ENCODE measurements at places on chromosomes 1 and 21.

GRCh38 chr1:225299624-225300023, 128.2 kb downstream of the LBR start:
- H3K36me3 ChIP-seq = no peaks in the 10 kb centered on the region
- H3K4me3 ChIP-seq = no peak overlapping the region
- no peak overlapping the region for H3K27ac ChIP-seq
- peaks cover 9% of the 10 kb centered on the region for H3K27me3 ChIP-seq

DNA sequence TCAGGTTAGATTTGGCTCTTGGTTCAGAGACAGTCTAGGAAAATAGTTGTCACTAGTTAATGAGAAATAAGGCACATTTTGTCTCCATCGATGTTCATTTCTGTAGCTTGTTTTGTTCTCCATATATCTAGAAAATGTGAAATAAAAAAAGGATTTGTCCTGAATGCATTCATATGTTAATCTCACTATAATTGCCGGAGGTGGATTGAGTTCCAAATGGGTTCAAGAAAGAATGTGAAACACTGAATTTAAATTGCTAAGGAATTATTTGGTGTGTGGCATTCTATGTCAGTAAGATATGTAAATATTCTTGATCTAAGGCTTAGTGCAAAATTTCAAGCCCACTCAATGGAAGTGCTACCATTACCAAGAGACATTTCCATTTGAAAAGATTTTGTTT, 176.7 kb downstream of the LRRC7 start:
- no peak overlapping the region for H3K4me3 ChIP-seq
- no peak for DNase-seq
- H3K36me3 ChIP-seq = no peaks in the 10 kb centered on the region
- H3K4me1 ChIP-seq = no peaks in the 10 kb centered on the region
- H3K27me3 ChIP-seq = no peaks in the 10 kb centered on the region

DNA sequence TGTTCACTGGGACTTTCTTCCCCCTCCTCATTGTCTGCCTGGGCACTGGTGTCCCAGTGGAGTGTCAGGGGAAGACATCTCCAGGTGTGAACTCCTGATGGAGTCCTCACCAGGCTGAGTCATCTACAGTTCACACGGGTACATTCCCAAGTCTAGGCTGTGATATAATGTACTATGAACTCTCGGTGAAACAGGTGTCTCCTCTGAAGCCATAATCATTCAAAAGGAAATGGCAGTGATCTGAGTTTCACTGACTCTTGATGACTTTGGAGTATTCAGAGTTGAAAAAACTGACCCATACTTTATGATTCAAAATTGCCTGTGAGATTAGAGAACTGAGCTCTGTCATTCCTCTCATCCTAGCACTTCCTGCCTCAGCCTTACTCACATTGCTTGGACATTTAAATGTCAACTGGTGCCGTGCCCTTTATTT, 9.1 kb downstream of the LAMC2 start:
- peak overlapping the region; percentile 18 for H3K27ac ChIP-seq
- peaks cover 2% of the 10 kb centered on the region for H3K27me3 ChIP-seq
- H3K4me3 ChIP-seq = peak overlapping the region; percentile 25
- H3K4me1 ChIP-seq = peaks cover 13% of the 10 kb centered on the region

- peak overlapping the region; percentile 51 for H3K27ac ChIP-seq
- H3K4me3 ChIP-seq = no peak overlapping the region
- H3K27me3 ChIP-seq = no peaks in the 10 kb centered on the region
Measured at GRCh38 chr1:33004613-33005012, 32.1 kb downstream of the AK2 start.

Data from activated T-helper 1 cell treated with anti-CD3 and anti-CD28 coated beads, Interleukin-12 subunit alpha, Interleukin-12 subunit beta, Interleukin-2, Interleukin-4 antibody, amounts not matched to agents 30 ng/mL and 10 ng/mL and 1 ng/mL, durations not matched to agents 14 hours and 24 hours and 36 hours (primary cell).